ENCODE measurements at places on chromosomes 5 and 9.

DNA sequence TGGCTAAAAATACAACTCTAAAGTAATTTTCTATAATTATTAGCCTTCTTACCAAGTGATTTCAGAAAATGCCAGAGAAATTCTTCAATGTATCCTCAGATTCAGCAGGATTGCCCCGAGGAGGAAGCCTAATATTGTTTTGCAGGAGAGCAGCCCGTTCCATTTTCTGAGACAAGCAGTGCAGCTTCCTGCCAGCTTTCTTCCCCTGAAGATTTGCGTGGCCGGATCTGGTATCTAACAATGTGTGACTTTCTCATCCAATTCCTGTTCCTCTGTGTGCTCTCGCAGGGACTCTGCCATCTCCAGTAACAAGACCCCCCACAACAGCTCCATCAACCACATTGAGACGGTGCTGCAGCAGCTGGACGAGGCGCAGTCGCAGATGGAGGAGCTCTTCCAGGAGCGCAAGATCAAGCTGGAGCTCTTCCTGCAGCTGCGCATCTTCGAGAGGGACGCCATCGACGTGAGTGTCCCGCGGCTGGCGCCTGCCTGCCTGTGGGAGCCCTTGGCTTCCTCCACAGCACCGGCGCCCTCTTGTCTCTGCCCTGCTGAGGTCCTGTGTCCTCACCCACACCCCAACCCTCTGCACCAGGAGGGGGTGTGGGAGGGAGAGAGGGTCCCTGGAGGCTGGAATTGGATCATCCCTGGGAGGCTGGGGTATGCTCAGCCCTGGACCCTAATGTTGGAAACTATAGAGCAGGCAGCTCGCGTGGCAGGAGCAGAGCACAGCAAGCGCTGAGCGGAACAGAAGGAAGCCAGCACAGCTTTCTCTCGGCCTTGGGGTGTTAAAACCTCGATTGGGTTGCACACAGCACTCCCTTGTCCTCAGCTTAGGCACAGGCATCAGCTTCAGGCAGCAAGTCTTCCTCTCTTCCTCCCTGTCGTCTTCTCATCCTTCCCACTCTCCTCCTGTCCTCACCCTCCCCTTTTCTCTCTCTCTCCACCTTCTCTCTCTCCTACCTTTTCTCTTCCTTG is 216.2 kb downstream of the TRIO start:
- no peak for DNase-seq

- no peak for DNase-seq
Measured at GRCh38 chr9:75979362-75979761, 88.9 kb downstream of the PCSK5 start.

- no peak for DNase-seq
Measured at GRCh38 chr9:114054191-114054690, 23.9 kb downstream of the AMBP start.

GRCh38 chr5:8767111-8767510 is 778.8 kb downstream of the SEMA5A start:
- no peak for DNase-seq

DNA sequence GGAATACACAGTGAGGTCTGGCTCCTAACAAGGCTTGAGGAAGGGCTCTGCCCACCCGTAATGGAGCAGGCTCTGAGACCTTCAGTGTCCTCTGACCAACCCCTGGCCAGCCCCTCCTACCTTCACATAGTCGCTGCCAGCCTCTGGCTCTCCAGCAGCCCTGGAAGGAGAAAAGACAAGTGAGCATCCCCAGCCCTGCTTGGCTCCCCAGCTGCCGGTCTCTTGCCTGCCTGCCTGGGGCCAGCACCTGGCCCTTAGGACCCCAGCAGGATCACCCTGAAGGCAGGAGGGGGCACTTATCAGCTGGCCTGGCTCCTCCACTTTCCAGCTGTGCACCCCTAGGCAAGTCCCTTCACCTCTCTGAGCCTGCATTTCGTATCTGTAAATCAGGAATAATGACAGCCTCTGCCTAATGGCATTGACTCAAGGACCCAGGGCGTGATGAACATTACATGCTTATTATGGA is 16.9 kb downstream of the SH2D3C start:
- DNase-seq, result no peak

- no peak for DNase-seq
Measured at GRCh38 chr5:65141493-65141892, 340.2 kb downstream of the ADAMTS6 start.

- no peak for DNase-seq
Measured at GRCh38 chr5:94433397-94434163, 184.8 kb downstream of the KIAA0825 start.

DNA sequence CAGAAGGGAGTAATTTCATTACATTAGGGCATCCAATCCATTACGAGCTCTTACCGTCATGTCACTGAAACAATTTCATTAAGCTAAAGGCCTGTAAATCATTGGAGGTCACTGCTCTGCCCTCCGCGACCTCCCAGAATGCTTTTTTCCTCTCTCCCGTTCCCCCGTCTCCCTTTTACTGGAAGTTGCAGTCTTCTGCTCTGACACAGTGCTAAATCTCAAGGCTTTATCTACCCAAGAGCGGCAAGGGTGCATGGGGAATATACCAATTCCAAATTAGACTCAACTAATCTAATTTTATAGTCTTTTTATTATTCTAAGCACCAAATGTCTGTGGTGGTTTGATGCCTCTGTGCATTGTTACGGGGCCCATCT is 265.7 kb upstream of the PANK3 start:
- DNase-seq, result peak; percentile 83

DNA sequence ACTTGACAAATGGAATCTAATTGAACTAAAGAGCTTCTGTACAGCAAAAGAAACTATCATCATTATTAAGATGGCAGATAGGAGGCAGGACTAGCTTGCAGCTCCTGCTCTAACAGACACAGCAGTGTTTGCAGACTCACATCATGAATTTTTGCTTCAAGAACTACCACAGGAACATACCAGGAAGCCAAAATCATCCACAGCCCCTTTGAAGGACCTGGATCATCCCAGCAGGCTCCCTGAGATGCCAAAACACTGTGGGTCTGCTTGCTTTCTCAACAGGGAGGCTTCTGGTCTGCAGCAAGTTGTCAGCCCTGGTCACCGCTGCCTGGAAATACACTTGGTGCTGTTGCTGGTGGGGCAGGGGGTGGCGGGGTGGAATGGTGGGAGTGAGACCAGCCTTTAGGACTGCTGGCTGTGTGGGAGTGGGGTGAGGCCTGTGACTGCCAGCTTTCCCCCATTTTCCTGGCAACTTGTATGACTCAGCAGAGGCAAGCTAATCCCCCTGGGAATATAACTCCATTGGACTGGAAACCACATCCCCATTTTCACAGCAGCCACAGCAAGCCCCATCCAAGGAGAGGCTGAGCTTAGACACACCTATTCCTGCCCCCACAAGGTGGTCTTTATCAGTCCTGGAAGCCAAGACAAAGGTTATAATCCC is 533.8 kb upstream of the CYLC2 start:
- DNase-seq, result no peak

DNA sequence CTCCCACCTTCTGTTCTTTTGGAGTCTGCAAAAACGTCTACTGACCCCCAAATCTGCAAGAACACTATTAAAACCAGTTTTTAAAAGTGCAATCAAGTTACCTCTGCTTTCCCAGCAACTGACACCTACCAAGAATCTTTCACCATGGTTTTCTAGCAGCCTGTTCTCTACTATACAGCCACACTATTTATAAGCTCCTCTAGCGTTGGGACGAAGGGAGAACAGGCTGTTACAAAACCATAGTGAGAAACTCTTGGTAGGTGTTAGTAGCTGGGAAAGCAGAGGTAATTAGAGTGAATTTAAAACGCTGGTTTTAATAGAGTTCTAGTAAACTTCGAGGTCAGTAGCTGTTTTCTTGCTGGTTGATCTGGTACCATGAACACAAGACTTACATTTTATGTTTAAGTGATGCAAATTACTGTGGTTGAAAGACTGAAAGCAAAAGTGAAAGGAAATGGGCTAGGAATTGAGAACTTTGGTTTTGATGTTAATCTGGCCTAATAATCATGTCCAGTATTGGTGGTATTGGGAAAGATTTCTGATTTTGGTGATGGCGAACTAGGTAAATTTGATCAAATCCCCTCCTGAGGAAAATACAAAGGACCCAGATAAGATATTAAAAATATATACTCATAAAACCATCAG is 5.3 kb downstream of the MROH2B start:
- DNase-seq, result no peak

- DNase-seq, result no peak
Measured at GRCh38 chr9:125988479-125989050, 241.4 kb downstream of the PBX3 start.

GRCh38 chr9:76620581-76620980 is 143.7 kb upstream of the PCA3 start:
- DNase-seq, result no peak

DNA sequence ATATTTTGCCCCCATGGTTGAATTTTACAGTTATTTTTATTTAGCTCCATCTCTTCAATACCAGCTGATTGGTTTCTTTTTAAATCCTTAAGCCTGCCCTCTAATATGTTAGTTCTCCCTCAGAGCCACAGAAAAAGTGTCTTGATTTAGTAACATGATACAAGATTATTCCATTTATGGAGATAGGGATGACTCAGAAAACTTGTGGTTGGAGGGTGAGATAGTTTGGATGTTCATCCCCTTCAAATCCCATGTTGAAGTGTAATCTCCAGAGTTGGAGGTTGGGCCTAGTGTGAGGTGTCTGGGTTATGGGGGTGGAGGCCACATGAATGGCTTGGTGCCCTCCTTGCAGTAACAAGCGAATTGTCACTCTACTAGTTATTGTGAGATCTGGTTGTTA is 115.7 kb downstream of the FBXO38 start:
- DNase-seq, result no peak

- DNase-seq, result no peak
Measured at GRCh38 chr5:156523607-156524006, 196.6 kb downstream of the SGCD start.

- no peak for DNase-seq
Measured at GRCh38 chr5:106959387-106959786, 711.4 kb downstream of the EFNA5 start.

GRCh38 chr5:61167382-61167781 is 5.1 kb upstream of the SMIM15 start:
- no peak for DNase-seq

GRCh38 chr9:108166519-108166918 is 677.0 kb upstream of the KLF4 start:
- no peak for DNase-seq

- DNase-seq, result no peak
Measured at GRCh38 chr9:128244091-128244836, 31.5 kb downstream of the GOLGA2 start.

All from spinal cord (tissue), 10 donors.